ENCODE measurements at places on chromosomes 5 and 9. TPM values are rescaled to one million over a fixed set of nuclear protein-coding genes. Genes with fewer than 3 reads are reported as not detected.

- DNase-seq: no peak
These were observed 31.3 kb downstream of the IRF1 start for GRCh38 chr5:132459031-132459982.

DNA sequence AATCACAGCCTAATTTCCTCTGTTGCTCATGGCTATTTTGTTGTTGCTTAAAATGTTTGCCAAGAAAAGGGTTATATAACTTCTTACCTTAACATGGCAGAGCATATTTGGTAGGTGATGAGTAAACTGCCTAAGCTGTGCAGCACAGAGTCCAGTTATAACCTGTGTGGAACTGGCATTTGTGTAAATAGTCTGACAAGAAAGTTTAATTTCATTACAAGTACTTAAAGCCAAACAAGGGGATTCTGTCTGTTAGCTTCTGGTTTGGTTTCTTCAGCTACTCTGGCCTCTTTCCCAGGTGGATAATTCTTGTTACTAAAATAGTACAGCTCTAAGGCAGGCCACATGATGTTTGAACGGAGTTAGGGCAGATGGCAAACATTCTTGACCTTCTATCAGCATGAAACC is 72.2 kb downstream of the PTCD2 start:
- peak; percentile 49 for DNase-seq

GRCh38 chr9:88710449-88710848 is 175.5 kb downstream of the NXNL2 start:
- DNase-seq: no peak

GRCh38 chr5:165783024-165783423 is 2277.6 kb downstream of the MAT2B start:
- no peak for DNase-seq

DNA sequence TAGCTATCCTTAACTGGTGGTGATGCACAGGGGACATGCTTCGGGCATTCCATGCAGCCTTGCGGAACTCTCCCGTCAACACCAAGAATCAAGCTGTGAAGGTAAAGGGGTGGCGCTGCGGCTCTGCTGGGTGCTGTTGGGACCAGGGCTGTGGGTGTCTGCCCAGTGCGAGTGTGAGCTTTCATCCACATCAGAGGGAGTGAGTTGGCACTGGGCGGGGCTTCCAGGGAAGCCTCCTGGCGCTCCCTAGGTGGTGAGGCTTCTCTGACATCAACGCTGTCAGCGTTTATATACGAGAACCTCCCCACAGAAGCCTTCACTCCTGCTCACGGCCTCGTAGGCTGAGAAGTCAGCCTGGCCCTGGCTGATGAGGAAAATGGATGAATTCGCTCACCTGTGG is 11.7 kb downstream of the ARPC5L start:
- no peak for DNase-seq

DNA sequence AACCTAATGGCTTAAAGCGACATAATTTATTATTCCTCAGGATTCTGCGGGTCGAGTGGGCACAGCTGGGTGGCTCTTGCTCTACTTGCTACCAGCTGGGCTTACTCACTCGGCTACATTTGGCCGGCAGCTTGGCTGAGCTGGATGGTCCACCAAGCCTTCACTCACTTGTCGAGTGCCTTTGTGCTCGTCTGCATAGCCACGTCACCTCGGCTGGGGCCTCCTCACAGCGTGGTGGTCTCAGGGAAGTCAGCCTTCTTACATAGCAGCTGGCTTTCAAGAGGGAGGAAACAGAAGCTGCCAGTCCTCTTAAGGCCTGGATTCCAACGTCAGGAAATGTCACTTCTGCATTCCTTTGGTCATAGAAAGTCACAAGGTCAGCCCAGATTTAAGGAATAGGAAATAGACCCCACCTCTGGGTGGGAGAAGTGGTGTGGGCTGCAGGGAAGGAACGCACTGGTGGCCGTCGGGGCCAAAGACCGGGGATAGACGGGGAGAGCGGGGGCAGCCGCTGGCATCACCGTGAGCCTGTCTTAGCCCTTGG is 75.1 kb upstream of the RUFY1 start:
- DNase-seq: no peak

- DNase-seq: no peak
These were observed 7.1 kb upstream of the PURA start for GRCh38 chr5:140106805-140107311.

DNA sequence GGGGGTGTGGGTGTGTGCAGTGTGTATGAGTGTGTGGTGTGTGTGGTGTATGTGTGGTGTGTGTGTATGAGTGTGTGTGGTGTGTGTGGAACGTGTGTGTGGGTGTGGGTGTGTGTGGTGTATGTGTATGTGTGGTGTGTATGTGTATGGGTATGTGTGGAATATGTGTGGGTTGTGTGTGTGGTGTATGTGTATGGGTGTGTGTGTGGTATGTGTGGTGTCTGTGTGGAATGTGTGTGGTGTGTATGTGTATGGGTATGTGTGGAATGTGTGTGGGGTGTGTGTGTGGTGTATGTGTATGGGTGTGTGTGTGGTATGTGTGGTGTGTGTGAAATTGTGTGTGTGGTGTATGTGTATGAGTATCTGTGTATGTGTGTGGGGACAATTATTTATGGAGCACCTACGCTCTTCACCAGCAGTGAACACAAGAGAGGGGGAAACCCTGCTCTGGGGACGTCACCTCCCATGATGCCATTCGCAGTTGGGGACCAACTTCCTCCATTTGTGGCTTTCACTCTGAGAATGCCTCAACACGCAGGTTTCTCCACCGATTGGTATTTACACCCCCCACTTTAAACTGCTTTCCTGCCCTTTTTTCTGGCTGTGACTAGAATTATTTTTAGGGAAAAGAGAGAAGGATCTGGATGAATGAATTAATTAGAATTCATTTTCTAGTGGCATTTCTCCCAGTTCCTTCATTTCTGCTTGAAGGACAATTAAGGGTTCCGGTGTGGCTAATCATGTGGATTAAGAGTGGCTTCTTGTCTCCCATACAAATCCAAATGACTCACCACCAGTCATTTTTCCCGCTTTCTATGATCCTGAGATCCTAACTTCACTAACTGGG is 238.1 kb downstream of the ROR2 start:
- no peak for DNase-seq

DNA sequence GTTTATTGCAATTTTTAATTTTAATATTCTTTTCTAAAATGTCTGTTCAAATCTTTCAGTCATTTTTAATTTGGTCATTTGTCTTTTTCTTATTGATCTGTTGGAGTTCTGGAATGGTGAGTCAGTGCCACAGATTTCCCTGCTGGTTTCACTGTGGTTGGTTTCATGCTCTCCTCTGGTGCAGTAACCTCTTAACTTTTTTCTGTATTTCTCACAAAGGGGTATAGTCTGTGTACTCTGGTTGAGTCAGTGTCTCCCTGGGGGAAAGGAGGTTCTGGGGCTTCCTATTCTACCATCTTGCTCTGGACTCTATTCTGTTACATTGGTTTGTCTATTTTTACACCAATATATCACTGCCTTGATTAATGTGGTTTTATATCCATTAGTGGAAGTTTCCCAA is 178.8 kb downstream of the CSNK1G3 start:
- no peak for DNase-seq

GRCh38 chr5:53025487-53025886 is 36.3 kb downstream of the ITGA2 start:
- no peak for DNase-seq

- no peak for DNase-seq
These were observed 43.2 kb downstream of the DAB2IP start for GRCh38 chr9:121694600-121694999.

DNA sequence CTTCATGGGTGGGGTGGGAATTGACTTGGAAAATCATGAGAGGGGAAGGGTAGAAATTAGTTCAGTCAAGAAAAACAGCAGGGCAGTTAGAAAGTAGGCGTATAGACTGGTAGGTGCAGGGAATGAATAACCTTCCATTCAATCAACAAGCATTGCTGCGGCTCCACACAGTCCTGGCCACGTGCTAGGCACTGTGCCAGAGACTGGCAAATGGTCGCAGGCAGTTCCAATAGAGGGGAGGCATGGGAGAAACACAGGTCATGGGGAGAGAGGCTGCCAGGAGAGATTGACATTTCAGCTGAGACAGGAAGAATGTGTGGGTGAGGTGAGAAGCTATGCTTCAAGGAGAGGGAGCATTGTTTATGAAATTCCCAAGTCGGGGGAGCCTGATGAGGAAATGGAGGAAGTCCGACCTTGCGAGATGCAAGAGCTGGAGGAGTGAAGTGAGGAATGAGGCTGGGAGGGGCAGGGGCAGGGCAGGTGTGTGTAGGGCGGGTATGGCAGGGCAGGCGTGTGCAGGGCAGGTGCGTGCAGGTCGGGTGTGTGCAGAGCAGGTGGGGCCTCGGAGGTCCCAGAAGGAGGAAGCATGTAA is 54.4 kb upstream of the PPARGC1B start:
- DNase-seq: no peak

DNA sequence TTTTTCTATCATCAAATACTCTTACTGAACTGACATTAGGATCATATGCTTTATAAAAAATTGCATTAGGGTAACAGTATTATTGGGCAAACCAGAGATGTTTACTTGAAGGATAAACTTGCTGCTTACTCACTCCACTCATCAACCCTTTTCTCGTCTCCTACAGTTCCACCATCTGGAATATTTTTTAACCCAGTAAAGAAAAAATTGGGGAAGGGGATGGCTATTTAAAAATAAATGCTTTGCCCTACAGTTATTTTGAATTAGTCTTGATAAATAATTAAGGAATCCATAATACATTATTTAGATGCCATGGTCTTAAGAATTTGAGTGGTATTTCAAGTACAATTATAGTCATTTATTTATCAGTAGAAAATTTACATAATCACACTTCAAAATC is 225.8 kb downstream of the MEF2C start:
- no peak for DNase-seq

C5orf58 gene
- not detected for polyA plus RNA-seq

OLFML2A gene
- polyA plus RNA-seq: 105 TPM

LMX1B gene
- polyA plus RNA-seq: 1.5 TPM

IL17B gene
- 223 TPM for polyA plus RNA-seq

TNFSF15 gene
- 0.29 TPM for polyA plus RNA-seq

KCNV2 gene
- 0.13 TPM for polyA plus RNA-seq
